AG20443 (cell line): ENCODE measurements at places on chromosomes 13 and 19.

GRCh38 chr19:30360376-30361106, 11.6 kb upstream of the ZNF536 start:
- DNase-seq = peak; percentile 33

DNA sequence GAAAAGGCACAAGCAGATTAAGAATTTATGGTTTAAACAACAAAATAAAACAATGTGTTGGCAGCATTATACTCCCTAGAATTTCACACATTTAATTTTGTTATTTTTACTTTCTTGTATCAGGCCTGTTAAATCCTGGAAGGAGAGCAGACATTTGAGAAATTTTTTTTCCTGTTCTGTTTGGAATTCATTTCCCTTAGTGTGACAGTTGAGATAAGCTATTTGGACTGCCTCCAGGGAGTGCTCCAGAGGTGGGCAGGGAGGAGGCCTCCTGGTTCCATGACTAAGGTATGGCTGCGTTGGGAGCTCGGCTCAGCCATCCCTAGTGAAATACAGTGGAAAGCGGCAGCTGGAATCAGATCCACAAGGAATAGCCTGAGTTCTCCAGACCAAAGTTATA, 185.7 kb downstream of the KCNRG start:
- no peak for DNase-seq

- DNase-seq = peak; percentile 43
These were observed 10.2 kb upstream of the CARM1 start for GRCh38 chr19:10861103-10861651.

- DNase-seq = no peak
These were observed 29.8 kb downstream of the DZIP1 start for GRCh38 chr13:95614641-95615245.

GRCh38 chr19:31264041-31264778, 85.0 kb downstream of the TSHZ3 start:
- no peak for DNase-seq

DNA sequence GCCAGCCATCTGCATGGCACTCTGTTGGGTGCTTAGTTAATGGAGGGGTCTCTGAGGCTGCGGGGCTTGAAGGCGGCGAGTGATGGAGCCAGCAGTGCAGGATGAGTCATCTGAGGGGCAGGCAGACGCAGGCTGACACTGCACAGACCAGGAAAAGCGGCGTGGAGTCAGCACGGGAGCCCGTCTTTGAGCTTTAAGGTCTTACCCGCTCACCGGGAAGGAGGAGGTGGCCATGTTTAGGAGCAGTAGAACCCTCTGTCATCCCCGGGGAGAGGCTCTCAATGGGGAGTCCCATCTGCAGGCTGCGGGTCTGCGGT, 13.1 kb downstream of the NAXD start:
- DNase-seq = no peak

- DNase-seq = no peak
These were observed 5.0 kb upstream of the CCDC194 start for GRCh38 chr19:17398902-17399527.

GRCh38 chr13:78413887-78414553, 189.3 kb downstream of the POU4F1 start:
- no peak for DNase-seq

- DNase-seq = no peak
These were observed 8.0 kb downstream of the NANOS3 start for GRCh38 chr19:13884726-13885591.

GRCh38 chr19:6275170-6275744, 4.5 kb downstream of the MLLT1 start:
- DNase-seq = no peak

- DNase-seq = no peak
These were observed 16.1 kb downstream of the ERFL start for GRCh38 chr19:41911889-41912731.

GRCh38 chr13:66357463-66357862, 872.7 kb downstream of the PCDH9 start:
- DNase-seq = no peak

GRCh38 chr13:46058268-46058667, 5.7 kb upstream of the ZC3H13 start:
- no peak for DNase-seq
